ENCODE measurements at places on chromosomes 2 and 18. TPM values are rescaled to one million over a fixed set of nuclear protein-coding genes. Genes with fewer than 3 reads are reported as not detected.

GRCh38 chr2:194494401-194494800, 1162.6 kb upstream of the SLC39A10 start:
- no peak for DNase-seq

- DNase-seq, result peak; percentile 52
Observed at GRCh38 chr2:127641846-127642507, 4.0 kb upstream of the GPR17 start.

- DNase-seq, result no peak
Observed at GRCh38 chr2:20515290-20516220, 68.7 kb downstream of the RHOB start.

APOB gene
- not detected for total RNA-seq

BMP10 gene
- total RNA-seq, result not detected

GAREM2 gene
- 2.1 TPM for total RNA-seq

MROH2A gene
- total RNA-seq, result not detected

DNA sequence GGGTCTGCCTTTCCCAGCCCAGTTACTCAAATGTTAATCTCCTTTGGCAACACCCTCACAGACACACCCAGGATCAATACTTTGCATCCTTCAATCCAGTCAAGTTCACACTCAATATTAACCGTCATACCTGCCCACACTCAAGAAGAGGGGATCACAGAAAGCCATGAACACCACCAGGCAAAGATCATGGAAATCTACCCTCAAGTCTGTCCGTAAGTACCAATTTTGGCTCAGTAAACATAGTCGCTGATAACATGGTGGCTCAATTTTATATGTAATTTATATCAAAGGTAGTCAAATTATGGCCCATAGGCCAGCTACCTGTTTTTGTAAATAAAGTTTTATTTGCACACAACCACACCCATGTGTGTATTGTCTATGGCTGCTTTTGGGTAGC, 102.3 kb upstream of the MAP2 start:
- DNase-seq, result no peak

GRCh38 chr2:74919827-74920226, 38.6 kb upstream of the POLE4 start:
- DNase-seq, result peak; percentile 78

POU3F3 gene
- total RNA-seq, result not detected

DNA sequence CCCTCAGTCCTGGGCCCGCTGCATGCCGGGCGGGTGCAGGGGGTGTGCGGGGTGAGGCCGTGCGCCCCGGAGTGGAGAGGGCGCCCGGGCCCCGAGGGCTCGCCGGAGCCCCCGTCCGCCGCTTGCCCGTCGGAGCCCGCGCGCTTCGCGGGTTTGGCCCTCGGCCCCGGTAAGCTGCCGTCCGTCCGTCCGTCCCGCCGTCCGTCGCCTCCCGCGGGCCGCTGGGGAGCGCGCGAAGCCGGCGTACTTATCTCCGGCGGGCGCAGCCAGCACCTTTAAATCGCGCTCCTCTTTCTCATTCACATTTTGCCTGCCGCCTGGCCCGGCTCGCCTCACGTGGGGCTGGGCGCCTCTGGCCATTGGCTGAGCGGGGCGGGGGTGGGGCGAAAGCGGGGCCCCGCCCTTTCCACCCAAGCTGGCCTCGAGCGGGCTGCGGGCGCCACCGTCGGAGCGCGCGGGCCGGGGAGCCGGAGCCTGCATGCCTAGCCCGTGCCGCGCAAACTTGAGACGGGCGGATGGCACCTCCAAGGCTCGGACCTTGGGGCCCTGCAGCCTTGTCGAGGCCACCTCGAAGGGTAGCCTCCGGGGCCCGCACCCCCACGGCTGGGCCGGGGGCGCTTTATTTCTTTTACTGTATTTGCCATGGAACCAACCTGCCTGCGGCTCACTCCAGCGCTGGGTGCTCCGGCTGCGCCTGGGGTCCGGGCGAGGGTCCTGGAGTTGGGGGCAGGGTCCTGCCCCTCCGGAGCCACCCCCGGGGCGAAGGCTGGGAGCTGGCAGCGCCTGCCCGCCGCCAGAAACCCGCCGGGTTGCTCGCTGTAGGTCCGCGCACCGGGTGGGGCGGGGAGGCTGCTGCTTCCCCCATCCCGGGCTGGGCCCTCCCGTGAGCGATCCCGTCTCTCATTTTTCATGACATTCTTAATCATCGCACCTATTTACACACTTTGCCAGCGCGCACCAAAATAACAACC, at the start of gene GBX2:
Gene GBX2 (minus strand): TSS at position 277 of the 971 bp plus-strand sequence. CDS start 415 bp downstream, outside the sequence.
- no peak for DNase-seq

ALLC gene
- total RNA-seq, result not detected

DNA sequence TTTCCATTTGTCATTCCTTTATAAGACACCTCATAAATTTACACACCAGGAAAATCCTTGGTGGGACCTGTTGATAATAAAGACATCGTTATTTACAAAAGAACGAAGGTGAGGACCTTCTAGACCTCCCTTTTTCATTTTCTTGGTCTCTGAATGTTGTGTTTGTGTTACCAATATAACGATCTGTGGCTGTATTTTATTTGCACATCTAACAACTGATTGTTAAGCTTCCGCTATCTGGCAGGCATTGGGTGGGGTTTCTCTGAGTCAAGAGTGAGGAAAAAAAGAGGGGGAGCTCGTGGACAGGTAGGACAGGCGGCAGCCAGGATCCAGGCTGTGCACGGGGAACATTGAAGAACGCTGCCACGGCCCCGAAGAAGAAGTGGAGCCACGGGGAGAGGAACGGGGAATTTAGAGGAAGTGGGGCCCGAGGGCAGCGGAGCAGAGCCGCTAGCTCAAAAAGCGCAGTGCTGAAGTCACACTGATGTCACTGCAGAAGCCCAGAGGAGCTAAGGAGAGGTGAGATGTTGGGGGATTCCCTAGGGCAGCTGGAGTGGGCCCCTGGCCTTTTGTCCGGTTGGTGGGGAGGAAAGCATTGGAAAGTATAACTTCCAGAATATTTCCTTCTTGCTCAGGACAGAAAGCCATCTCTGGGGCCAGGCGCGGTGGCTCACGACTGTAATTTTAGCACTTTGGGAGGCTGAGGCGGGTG, 20.9 kb upstream of the DNMT3A start:
- peak; percentile 65 for DNase-seq

DNA sequence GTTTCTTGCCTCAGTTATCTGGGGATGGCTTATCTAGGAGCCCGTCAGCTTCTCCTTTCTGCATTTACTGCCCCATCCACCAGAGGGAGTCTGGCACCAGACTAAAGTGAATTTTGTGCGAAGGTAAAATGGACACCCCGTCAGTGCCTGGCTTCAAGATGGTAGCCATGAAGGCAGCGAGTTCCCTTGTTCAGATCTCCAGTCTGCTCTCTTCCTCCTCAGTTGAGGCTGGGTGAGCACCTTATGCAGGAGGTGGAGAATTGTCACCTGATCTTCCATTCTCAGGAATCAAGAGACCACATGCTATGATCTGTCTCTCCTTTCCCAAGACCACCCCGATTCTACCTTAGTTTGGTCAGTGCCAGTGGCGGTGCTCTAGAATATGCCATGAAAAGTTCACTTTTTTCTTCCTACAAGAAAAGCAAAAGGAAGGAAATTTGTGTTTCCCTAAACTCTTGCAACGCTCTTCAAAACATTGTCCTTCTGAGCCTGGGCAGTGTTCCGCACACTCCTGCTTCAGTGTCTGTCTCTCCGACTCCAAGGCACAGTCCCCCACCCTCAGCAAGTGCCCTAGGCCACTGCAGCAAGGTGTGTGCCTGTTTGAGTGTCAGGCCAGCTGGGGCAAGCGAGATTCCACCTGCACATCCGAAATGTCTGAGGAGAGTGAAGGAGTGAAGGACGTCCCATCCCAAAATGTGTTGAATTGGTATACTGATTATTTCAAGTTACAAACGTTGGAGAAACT, 168.6 kb downstream of the SS18 start:
- DNase-seq, result peak; percentile 45

GRCh38 chr18:74242438-74243096, 49.2 kb downstream of the CYB5A start:
- no peak for DNase-seq

DNA sequence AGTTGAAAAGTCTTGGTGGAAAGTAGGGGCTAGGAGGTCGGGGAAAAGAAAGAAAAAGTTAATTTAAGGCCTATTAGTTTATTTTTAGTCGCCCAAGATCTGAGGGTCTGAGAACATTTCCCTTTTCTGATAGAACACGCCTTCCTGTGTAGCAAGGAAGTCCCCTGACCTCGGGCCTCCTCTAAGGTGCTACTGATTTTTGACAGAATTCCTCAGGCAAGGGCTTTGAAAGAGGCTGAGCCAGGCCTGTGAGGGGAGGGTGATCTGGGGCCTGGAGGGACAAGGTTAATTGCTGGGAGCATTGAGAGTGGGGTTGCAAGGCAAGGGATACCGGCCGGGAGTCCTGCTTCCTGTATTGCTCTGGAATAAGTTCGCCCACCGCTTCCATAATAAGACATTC, 131.4 kb upstream of the MYCN start:
- no peak for DNase-seq

- DNase-seq, result no peak
Observed at GRCh38 chr2:45892757-45893156, 241.3 kb downstream of the PRKCE start.

INHA gene
- not detected for total RNA-seq

DNA sequence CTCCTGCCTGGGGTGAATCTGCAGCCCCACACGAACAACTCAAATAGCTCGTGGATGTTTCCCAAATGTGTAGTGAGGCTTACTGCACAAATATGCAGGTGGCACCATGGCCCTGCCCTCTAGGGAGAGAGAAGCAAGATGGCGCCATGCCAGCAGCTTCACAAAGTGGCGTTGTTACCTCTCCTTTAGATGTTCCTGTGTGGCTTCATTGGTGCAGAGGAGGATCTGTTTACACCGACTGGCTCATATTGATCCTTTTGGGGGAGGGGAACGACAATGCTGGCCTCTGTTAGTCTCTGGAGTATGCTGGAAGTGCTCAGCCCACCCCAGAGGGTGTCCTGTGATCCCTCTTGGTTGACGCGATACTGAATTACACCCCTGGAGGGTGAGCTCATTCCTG, 99.5 kb upstream of the GATA6 start:
- no peak for DNase-seq

GRCh38 chr18:74488864-74489263, 7.3 kb upstream of the CNDP2 start:
- DNase-seq, result no peak

GRCh38 chr2:142805244-142805643, 72.2 kb upstream of the KYNU start:
- DNase-seq, result no peak

GRCh38 chr18:22193466-22193865, 24.1 kb downstream of the GATA6 start:
- DNase-seq, result no peak
